Activated CD8-positive, alpha-beta T cell treated with anti-CD3 and anti-CD28 coated beads for 36 hours (primary cell): ENCODE measurements at places on chromosomes 1 and 21. TPM values are rescaled to one million over a fixed set of nuclear protein-coding genes. Genes with fewer than 3 reads are reported as not detected.

- DNase-seq: no peak
- no peaks in the 10 kb centered on the region for H3K4me1 ChIP-seq
- no peak overlapping the region for H3K4me3 ChIP-seq
- H3K27ac ChIP-seq: no peak overlapping the region
Observed at GRCh38 chr1:86756062-86756406, 51.7 kb downstream of the SH3GLB1 start.

GRCh38 chr1:25806418-25806817 is 6.4 kb downstream of the SELENON start:
- H3K27ac ChIP-seq: no peak overlapping the region
- no peak for DNase-seq
- H3K36me3 ChIP-seq: peaks cover 4% of the 10 kb centered on the region
- H3K4me3 ChIP-seq: no peak overlapping the region

DNA sequence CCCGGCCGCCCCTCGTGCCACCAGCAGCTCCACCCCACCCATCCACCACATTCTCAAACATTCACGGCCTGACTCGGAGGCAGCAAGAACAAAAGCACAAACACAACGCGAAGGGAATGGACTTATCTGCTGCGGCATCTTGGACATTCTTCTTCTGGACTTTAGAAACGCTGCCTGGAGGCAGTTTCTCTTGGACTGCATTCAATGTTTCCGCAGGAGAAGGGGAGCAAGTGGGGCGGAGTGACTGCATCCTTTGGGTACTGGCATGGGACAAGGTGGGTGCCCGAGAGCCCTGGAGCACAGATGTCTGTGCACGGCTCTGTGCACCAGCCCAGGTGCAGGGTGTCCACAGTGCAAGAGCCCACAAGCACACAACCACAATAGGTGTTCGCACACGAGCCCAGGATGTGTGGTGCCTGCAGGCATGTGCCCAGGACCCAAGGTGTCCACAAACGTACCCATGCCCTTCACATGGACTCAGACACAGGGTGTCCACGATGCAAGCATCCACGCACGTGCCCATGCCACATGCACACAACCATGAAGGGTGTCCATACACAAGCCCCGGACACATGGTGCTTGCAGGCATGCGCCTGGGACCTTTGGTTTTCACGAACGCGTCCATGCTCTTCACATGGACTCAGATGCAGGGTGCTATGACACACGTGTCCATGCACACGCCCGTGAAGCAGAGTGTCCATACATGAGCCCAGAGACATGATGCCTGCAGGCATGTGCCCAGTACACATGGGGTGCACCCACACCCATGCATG is 53.6 kb downstream of the WNT9A start:
- peaks cover 11% of the 10 kb centered on the region for H3K4me1 ChIP-seq
- H3K36me3 ChIP-seq: no peaks in the 10 kb centered on the region
- peak; percentile 1 for DNase-seq
- H3K4me3 ChIP-seq: no peak overlapping the region
- H3K27me3 ChIP-seq: no peaks in the 10 kb centered on the region

DNA sequence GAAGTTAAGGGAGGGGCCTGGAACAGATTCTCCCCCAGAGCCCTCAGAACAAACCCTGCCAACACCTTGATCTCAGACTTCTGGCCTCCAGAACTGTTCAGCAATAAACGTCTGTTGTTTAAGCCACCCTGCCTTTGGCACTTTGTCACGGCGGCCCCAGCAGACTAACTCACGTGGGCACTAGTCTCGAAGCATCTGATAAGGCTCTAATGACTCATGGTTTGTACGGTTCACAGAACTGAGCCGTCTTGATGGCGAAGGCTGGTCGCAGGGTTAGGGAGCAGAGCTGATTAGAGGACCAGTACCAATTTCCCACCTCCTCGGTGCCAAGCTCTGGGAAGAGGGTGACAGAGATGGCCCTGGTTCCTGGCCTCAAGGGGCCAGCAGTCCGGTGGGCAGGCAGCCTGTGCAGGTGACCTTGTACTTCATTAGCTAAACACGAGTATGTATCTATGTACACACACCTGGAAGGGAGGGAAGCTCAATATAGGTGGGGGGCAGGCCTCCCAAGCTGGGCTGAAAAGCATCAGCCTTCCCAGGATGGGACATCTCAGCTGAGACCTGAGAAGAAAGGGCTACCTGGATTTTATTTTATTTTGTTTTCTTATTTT is 112.8 kb downstream of the MRPS6 start:
- no peak overlapping the region for H3K27ac ChIP-seq
- H3K36me3 ChIP-seq: peaks cover 7% of the 10 kb centered on the region
- no peak overlapping the region for H3K4me3 ChIP-seq

The HJV gene
- not detected for total RNA-seq

- no peak overlapping the region for H3K27ac ChIP-seq
- peaks cover 6% of the 10 kb centered on the region for H3K27me3 ChIP-seq
- no peak overlapping the region for H3K4me3 ChIP-seq
- H3K4me1 ChIP-seq: peaks cover 3% of the 10 kb centered on the region
- no peaks in the 10 kb centered on the region for H3K36me3 ChIP-seq
Observed at GRCh38 chr1:37410105-37410504, 64.3 kb upstream of the ZC3H12A start.

The FBXO2 gene
- 1.9 TPM for total RNA-seq

- H3K4me3 ChIP-seq: no peak overlapping the region
- H3K27me3 ChIP-seq: peaks cover 79% of the 10 kb centered on the region
- H3K36me3 ChIP-seq: peaks cover 6% of the 10 kb centered on the region
- H3K4me1 ChIP-seq: peaks cover 12% of the 10 kb centered on the region
- no peak overlapping the region for H3K27ac ChIP-seq
- no peak for DNase-seq
Observed at GRCh38 chr1:119001181-119002027, 13.3 kb upstream of the TBX15 start.

The ST6GALNAC5 gene
- total RNA-seq: not detected

The RGS8 gene
- not detected for total RNA-seq

DNA sequence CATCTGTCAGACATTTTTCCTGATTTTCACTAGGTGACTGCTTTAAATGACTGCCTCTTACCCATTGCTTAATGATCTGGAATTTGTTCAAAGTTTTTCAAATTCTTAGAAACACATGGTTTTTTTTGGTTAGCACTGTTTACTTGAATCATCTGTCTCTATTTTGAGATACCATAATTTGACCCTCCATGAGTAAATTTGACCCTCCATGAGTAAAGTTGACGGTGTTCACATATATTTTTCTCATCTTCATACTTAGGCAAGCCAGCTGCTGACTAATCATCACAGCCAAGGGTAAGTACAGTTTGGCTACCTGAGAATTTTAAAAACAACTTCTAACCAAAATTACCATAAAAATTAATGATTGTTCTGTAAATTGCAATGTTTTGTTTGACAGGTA is 586.5 kb downstream of the PTBP2 start:
- H3K4me1 ChIP-seq: no peaks in the 10 kb centered on the region
- H3K27me3 ChIP-seq: no peaks in the 10 kb centered on the region
- DNase-seq: no peak
- H3K36me3 ChIP-seq: peaks cover 9% of the 10 kb centered on the region

DNA sequence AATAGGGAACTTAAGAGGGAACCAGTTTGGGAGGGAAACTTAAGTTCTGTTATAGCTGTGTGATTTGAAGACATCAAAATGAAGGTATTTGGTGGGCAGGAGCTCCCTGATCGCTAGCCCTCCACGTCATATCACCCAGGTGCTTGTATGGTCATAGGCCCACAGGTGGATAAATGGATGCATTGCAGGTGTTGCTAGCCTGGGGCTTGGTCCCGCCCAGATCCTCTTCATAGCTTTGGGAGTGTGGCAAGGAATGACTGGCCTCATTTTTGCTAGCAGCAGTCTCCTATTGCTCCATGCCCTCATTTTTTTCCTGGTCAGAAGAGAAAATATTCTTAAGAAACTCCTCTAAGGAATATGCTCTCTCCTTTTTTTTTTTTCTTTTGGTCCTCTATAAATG is 11.3 kb downstream of the GNPAT start:
- H3K4me3 ChIP-seq: no peak overlapping the region
- H3K27ac ChIP-seq: no peak overlapping the region
- no peaks in the 10 kb centered on the region for H3K27me3 ChIP-seq
- peaks cover 10% of the 10 kb centered on the region for H3K4me1 ChIP-seq
- H3K36me3 ChIP-seq: peaks cover 43% of the 10 kb centered on the region

DNA sequence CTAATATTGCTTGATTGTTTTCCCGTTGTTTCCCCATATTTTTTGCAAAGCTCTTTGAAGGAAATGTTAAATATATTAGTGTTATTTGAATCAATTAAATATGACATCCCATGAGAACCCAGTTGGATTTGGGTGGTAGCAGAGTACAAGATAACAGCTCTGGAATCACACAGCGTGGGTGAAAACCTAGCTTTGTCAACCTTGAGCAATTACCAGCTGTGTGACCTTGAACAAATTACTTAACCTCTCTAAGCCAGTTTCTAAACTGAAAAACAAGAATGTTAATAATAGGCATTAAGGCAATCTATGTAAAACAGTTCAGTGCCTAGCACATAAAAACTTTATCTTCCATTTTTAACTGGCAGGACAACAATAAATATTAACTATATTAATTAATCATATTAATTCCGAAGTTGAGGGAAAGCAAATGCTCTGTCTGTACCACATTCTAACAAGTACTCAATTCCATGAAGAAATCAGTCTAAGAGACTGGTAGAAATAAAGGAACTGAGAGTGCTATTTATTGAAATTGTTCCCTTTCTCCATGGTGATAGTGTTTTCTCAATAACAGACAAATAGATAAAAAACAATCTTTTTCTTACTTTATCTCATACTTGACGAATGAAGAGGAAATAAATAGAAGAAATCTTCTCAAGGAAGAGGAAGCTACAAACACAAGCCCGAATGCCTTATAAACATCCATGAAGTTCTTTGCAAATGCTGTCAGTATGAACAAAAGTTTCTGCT is 27.0 kb downstream of the DNASE2B start:
- DNase-seq: no peak
- H3K27me3 ChIP-seq: no peaks in the 10 kb centered on the region
- no peaks in the 10 kb centered on the region for H3K36me3 ChIP-seq
- no peak overlapping the region for H3K27ac ChIP-seq
- H3K4me1 ChIP-seq: no peaks in the 10 kb centered on the region
